ENCODE measurements at places on chromosomes 13 and 19.

- H3K27ac ChIP-seq = peak overlapping the region; percentile 81
- peak overlapping the region; percentile 87 for H3K4me3 ChIP-seq
- no peak for DNase-seq
- H3K4me1 ChIP-seq = peaks cover 39% of the 10 kb centered on the region
- peaks cover 3% of the 10 kb centered on the region for H3K36me3 ChIP-seq
- no peaks in the 10 kb centered on the region for H3K27me3 ChIP-seq
Observed at GRCh38 chr19:19385896-19386869, 19.3 kb upstream of the GATAD2A start.

GRCh38 chr13:112005925-112006324, 61.0 kb upstream of the SOX1 start:
- no peaks in the 10 kb centered on the region for H3K27me3 ChIP-seq
- H3K4me3 ChIP-seq = no peak overlapping the region
- DNase-seq = no peak

DNA sequence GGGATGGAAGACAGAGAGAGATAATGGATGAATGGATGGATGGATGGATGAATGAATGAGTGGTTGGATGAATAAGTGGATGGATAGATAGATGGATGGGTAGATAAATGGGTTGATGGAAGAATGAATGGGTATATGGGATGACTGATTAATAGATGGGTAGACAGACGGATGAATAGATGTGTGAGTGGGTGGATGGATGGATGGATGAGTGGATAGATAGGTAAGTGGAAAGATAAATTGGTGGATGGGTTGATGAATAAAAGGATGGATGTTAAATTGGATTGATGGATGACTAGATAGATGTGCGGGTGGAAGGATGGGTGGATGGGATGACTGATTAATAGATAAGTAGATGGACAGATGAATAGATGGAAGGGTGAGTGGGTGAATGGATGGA, 1.4 kb downstream of the CASP14 start:
- H3K27me3 ChIP-seq = no peaks in the 10 kb centered on the region
- H3K4me3 ChIP-seq = no peak overlapping the region
- DNase-seq = no peak
- H3K4me1 ChIP-seq = no peaks in the 10 kb centered on the region
- no peaks in the 10 kb centered on the region for H3K36me3 ChIP-seq

DNA sequence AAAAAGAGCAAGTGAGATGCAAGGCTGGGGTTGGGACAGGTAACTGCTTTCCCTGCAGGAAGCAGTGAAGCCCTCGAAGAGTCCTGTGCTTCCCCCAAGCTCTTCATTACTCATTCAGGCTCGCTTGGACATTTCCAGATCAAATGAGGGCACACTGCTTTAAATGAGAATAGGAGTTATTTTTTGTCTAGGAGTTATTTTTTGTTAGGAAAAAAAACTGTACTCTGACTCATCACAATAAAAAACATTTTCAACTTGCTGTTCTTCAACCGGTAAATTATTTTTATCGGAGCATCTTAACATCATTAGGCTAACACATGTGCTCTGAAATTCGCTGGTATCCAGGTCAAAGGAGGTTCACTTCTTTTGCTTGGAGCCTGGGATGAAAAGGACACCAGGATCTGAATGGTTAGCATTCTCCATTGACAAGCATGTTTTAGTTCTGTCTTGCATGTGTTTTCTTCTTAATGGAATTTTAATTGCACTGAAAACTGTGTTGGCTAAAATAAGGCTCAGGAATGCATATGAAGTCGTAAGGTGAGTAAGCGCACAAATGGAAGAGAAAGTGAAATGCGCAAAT, 80.7 kb upstream of the STK24 start:
- no peak overlapping the region for H3K27ac ChIP-seq
- H3K36me3 ChIP-seq = no peaks in the 10 kb centered on the region
- H3K4me1 ChIP-seq = no peaks in the 10 kb centered on the region

DNA sequence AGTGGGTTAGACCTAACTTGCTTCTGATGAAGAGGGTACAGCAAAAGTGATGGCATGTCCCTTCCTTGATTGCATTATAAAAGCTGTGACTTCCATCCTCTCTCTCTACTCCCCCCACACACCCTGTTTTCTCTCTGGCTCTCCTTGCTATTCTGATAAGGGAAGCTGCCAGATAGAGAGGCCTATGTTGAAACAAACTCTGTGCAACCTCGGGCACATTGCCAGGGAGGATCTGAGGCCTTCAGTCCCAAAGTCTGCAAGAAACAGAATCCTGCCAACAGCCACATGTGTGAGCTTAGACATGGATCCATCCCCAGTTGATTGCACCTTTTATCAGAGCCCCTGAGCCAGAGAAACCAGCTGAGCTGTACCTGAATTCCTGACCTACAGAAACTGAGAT, 44.8 kb upstream of the ARGLU1 start:
- H3K27ac ChIP-seq = no peak overlapping the region
- DNase-seq = no peak
- no peak overlapping the region for H3K4me3 ChIP-seq
- H3K4me1 ChIP-seq = no peaks in the 10 kb centered on the region
- H3K27me3 ChIP-seq = no peaks in the 10 kb centered on the region

DNA sequence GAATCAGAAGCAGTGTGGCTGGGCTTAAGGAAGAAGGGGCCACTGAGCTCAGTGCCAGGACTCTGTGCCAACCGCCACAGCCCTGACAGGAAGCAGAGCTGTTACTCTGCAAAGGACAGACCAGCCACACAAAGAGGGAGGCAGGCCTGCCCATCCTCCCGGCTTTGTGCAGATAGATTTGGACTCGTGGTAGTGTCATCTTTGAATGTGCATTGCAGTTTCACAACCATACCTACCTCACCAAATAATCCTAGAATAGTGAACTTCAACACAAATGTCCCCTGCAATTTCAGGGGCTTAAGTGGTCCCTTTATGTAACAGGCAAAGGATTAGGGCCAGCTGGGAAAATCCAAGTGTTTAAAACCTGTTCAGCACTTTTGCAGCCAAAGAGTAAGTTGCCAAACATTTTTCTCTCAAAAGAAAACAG, 55.1 kb upstream of the CLDN10 start:
- no peak overlapping the region for H3K27ac ChIP-seq
- no peak overlapping the region for H3K4me3 ChIP-seq
- no peak for DNase-seq
- H3K27me3 ChIP-seq = no peaks in the 10 kb centered on the region

- H3K4me1 ChIP-seq = peaks cover 11% of the 10 kb centered on the region
- H3K27me3 ChIP-seq = no peaks in the 10 kb centered on the region
- peak; percentile 51 for DNase-seq
- H3K4me3 ChIP-seq = peak overlapping the region; percentile 53
- no peaks in the 10 kb centered on the region for H3K36me3 ChIP-seq
Observed at GRCh38 chr19:38394488-38394887, 6.0 kb downstream of the SPRED3 start.

DNA sequence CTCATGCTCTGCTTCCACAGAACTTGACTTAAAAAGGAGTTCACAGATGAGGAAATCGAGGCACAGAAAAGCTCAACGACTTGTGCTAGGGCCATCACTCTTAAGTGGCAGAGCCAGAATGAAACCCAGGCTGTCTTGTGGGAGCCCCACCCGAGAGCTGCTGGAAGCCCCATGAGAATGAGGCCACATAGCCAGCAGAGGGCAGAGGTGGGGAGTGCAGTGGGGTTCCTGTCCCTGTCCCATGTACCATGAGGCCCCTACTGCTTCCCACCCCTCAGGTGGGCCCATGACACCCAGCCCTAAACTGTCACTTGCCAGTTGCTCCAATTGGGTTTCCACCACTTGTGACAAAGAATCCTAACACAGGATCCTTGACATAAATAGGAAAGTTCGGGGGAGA, 175.9 kb downstream of the IRS2 start:
- H3K4me3 ChIP-seq = no peak overlapping the region
- H3K27me3 ChIP-seq = no peaks in the 10 kb centered on the region
- no peaks in the 10 kb centered on the region for H3K36me3 ChIP-seq
- no peaks in the 10 kb centered on the region for H3K4me1 ChIP-seq
- peak; percentile 9 for DNase-seq

DNA sequence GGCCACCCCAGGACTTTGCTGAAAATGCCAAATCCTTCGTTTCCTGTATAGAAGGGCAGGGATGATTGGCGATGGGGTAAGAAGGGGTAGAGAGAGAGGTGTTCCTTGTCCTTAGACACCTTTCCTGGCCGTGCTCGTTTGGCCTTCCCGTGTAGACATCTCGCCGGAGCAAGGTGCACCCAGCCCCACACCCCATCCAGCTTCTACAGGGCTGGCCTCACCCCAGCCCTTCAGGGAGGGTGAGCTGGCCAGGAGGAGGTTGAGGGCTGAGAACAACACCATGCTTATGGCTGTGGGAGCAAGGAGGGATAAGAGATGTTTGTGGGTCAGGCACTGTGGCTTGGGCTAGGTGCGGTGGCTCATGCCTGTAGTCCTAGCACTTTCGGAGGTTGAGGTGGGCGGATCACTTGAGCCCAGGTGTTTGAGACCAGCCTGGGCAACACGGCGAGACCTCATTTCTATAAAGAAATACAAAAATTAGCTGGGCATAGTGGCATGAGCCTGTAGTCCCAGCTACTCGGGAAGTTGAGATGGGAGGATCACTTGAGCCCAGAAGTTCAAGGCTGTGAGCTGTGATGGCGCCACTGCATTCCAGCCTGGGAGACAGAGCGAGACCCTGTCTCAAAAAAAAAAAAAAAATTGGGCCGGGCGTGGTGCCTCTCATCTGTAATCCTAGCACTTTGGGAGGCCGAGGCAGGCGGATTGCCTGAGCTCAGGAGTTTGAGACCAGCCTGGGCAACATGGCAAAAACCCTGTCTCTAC, 15.5 kb downstream of the SMARCA4 start:
- no peaks in the 10 kb centered on the region for H3K36me3 ChIP-seq
- no peak for DNase-seq
- no peak overlapping the region for H3K4me3 ChIP-seq
- peaks cover 4% of the 10 kb centered on the region for H3K4me1 ChIP-seq
- no peak overlapping the region for H3K27ac ChIP-seq

DNA sequence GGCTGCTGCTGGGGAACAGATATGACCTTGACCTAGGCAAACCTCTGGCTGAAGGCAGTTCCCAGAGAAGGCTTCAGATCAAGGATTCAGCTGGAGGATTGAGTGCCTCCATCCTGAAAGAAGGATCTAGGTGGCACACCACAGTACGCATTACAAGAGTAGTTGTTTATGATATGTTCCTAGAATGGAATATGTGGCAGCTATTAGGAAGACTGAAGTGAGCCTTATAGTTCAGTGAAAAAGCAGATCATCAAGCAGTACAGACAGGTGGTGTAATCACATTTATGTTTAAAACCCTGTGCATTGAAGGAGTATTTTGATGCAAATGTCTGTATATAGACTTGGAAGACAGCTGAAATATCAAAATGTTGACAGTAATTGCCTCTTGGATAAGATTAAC, 116.0 kb downstream of the ZAR1L start:
- no peak overlapping the region for H3K4me3 ChIP-seq
- H3K4me1 ChIP-seq = no peaks in the 10 kb centered on the region
- no peaks in the 10 kb centered on the region for H3K36me3 ChIP-seq
- no peak for DNase-seq

DNA sequence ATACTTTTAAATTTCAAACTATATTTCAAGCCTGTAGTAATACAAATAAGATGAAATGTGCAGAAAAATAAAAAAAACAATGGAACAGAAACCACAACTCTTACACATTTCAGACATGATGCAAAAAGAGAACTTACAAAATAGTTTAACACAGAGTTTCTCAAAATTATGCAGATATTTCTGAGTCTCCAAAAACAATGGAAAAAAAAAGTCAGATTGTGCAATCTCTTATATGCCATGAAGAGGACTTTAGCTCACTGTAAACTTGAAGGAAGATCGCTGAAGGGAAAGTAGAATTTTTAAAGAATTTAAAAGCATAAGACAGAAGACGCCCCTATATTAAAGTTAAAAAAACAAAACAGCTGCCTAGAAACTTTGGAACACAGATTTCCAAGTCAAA, 20.4 kb downstream of the ZNF708 start:
- no peak overlapping the region for H3K4me3 ChIP-seq
- H3K27me3 ChIP-seq = no peaks in the 10 kb centered on the region
- H3K27ac ChIP-seq = no peak overlapping the region
- peaks cover 29% of the 10 kb centered on the region for H3K36me3 ChIP-seq

DNA sequence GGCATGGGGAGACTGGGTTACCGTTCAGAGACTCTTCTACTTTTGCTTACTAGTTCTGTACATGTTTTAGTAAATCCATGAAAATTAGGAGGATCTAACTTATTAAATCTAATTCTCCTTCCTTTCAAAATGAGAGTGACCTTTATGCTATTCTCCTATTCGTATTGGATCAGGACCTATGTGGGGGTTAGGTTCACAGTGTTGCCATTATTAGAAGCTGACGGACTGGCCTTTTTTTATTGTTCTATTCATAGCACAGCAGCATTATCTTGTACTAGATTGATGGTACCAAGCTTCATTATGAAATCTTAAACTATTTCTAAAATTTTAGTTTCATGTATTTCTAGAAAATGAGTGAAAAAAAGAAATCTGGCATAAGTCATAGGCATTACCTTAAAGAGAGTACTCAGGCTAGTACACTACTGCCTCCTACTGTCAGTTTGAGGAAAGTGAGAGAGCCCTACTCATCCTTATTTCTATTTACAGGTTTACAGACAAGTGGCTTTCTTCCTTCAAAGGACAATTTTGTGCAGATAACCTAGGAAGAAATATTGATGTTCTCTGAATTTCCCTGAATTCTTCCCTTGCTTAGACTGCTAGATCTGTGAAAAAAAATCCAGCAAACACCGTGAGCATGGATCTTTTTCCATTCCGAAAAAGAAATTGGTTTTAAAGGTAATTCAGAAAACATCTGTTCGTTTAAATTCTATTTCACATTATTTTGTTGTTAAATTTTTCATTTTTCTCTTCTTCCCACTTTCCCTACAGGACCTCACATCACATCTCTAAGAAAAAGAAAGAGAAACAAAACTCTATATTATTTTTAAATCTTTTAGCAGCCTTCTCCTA, 485.5 kb downstream of the DIAPH3 start:
- H3K27ac ChIP-seq = no peak overlapping the region
- DNase-seq = no peak
- H3K4me1 ChIP-seq = no peaks in the 10 kb centered on the region
- H3K27me3 ChIP-seq = no peaks in the 10 kb centered on the region
- no peak overlapping the region for H3K4me3 ChIP-seq

- peaks cover 87% of the 10 kb centered on the region for H3K4me1 ChIP-seq
- H3K27ac ChIP-seq = peak overlapping the region; percentile 65
- H3K36me3 ChIP-seq = peaks cover 26% of the 10 kb centered on the region
Observed at GRCh38 chr19:41872384-41872774, 4.7 kb upstream of the CD79A start.
